ENCODE measurements at places on chromosomes 4 and X. TPM values are rescaled to one million over a fixed set of nuclear protein-coding genes. Genes with fewer than 3 reads are reported as not detected.

CYP2U1 gene
- 13.2 TPM for total RNA-seq

PASD1 gene
- not detected for total RNA-seq

DNA sequence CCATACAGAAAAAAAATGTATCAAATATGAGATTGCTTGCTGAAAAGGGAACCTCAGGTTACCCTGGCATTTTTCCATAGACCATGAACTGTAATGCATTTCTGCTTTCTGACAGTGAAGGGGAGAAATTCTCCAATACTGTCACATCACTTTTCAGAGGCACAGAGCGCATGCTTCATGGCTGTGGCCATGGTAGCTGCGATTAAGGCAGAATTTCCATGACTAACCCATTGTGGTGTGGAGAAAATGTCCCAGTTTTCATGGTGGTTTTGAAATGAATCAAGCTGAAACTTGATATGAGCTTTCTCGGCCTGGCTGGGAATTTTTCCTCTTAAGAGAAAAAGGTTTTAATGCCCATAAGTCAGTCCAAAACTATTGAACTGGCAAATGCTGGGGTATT is 39.5 kb upstream of the MAP3K15 start:
- DNase-seq: no peak

DNA sequence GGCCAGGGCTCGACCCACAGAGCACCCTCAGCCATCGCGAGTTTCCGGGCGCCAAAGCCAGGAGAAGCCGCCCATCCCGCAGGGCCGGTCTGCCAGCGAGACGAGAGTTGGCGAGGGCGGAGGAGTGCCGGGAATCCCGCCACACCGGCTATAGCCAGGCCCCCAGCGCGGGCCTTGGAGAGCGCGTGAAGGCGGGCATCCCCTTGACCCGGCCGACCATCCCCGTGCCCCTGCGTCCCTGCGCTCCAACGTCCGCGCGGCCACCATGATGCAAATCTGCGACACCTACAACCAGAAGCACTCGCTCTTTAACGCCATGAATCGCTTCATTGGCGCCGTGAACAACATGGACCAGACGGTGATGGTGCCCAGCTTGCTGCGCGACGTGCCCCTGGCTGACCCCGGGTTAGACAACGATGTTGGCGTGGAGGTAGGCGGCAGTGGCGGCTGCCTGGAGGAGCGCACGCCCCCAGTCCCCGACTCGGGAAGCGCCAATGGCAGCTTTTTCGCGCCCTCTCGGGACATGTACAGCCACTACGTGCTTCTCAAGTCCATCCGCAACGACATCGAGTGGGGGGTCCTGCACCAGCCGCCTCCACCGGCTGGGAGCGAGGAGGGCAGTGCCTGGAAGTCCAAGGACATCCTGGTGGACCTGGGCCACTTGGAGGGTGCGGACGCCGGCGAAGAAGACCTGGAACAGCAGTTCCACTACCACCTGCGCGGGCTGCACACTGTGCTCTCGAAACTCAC is 3.6 kb downstream of the MID1IP1 start:
- peak; percentile 85 for DNase-seq

- no peak for DNase-seq
These were observed 4.5 kb downstream of the HPGD start for GRCh38 chr4:174517502-174518445.

DNA sequence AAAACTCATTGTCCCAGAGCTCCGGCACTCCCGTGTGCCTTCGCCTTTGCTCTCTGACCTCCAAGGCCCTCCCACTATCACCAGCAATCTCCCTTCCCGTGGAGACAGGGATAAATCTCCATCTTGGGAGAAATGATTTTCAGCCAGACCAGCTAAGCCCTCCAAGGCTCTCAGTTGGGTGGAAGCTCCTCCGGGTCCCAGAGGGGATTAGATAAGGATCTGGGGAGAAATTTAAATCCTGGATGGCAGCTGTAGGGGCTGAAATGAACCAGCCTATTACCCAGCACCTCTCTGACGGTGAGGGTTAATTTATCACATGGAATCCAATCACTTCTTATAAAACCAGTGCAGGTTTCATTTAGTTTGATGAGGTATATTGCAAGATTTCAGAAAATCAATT is 366.2 kb downstream of the FBXW7 start:
- no peak for DNase-seq

- DNase-seq: no peak
These were observed 244.5 kb upstream of the SPANXN1 start for GRCh38 chrX:145002771-145003170.
